Activated naive CD8-positive, alpha-beta T cell treated with anti-CD3 and anti-CD28 coated beads, Interleukin-2, amount 10 ng/mL, durations not matched to agents 7 days and 5 days (primary cell): ENCODE measurements at places on chromosomes 11 and 22.

- no peak for DNase-seq
These were observed 15.4 kb downstream of the CARS1 start for GRCh38 chr11:3041699-3042441.

DNA sequence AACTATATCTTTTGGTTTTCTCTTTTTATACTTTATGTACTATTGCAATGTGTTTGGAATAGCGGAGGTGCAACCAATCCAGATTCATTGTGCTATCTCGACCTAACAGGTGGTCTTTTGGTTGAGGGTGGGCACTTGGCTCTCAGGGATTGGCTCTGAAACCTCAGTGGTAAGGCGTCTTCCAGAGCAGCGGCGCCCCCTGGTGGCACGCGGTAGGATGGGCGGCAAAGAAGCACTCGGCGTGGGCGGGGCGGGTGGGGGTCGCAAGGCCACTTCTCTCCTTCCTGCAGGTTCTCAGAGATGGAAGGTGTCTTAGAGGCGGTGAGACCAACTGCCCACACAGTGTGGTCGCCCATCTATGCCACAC, 19.2 kb upstream of the PLET1 start:
- peak; percentile 86 for DNase-seq

DNA sequence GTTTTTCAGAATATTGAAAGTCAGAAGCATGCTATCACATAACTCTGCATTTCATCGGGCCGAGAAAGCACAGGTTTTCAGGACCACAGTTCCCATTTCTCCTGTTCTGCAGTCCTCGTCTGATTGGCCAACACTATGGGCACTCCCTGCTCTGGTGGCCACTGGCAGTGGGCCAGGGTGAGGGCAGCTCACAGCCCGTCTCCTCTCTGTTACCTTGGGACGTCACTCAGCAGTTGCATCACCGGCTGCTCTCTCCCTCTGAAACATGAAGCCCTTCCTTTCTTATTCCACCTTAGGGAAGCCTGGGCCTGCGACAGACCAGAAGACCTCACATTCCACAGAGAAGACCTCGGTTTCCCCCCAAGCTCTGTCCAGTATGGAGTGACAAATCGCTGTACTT, 11.4 kb upstream of the MICAL3 start:
- no peak for DNase-seq

DNA sequence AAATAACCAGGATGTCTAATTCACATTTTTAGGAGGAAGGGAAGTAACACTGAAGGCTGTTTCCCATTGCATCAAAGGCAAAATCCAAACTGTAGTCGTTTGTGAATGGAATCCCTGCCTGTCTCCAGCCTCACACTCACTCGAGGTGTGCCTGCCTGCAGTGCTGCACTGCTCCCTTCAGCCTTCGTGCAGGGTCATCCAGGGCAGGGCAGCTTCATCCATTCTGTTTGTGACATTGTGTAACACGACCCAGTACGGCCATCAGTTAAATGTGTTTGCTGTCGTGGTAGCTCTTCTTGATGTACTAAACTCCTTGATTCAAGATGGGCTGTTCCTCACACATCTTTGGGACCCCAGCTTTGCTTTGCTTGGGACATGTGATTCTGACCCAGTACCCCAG, 34.3 kb downstream of the LDLRAD3 start:
- DNase-seq = no peak

DNA sequence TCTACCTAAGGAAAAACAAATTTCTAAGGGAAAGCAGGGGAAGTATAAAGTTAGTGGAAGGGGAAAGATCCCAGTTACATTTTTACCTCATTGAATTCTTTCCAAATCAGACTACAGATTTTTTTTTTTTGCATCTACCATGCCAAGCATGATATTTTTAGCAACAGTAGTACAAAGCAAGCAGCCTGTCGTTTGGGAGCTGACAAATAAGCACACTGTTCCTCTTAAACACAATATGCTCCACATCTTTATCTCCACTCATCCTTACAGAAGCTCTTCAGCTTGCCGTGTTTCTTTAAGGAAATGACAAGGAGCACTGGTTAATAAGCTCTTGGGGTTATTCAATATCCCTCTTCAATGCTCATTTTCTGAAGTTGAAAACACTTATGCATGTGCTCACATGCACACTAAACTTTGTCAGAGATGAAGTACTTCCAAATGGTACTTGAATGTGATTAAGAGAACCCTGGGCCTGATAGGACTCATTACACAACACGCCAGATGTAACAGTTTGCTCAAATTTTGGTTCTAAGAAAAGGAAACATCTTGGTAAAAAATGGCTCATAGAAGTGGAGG, 53.8 kb downstream of the PAX6 start:
- DNase-seq = no peak

GRCh38 chr11:111259896-111260295, 14.4 kb downstream of the POU2AF2 start:
- no peak for DNase-seq

DNA sequence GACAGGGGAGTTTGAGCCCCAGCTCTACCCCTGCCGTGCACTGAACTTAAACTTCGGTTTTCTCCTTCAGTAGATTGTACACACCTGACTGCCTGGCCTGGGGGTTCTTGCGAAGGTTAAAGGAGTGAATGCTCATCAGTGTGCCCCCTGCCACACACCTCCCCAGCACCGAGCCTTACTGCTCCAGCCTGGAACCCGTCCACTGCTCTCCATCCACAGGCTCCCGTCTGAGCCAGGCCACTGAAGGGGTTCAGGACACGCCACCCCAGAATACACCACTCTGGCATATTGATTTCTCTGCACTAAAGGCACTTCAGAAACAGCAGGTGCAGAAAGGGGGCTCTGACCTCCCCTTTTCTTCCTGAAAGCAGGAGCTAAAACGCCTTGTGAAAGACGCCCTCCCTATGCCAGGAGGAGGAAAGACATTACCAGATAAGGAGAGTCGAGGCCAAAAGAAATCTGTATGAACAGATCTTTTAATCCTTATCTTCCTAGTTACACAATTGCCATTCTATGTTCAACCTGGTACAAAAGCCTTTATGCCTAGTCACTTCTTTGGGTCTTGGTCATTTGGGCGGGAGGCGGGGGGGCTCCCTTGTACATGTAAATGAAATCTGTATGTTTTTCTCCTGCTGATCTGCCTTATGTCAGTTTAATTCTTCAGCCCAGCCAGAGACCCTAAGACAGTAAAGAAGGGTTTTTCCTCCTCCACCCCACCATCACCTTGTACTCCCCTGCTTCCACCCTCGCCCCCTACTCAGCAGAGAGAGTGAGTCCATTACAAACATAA, 1.9 kb upstream of the SSTR3 start:
- DNase-seq = no peak

GRCh38 chr11:44893846-44894617, 56.7 kb downstream of the TP53I11 start:
- DNase-seq = peak; percentile 75

DNA sequence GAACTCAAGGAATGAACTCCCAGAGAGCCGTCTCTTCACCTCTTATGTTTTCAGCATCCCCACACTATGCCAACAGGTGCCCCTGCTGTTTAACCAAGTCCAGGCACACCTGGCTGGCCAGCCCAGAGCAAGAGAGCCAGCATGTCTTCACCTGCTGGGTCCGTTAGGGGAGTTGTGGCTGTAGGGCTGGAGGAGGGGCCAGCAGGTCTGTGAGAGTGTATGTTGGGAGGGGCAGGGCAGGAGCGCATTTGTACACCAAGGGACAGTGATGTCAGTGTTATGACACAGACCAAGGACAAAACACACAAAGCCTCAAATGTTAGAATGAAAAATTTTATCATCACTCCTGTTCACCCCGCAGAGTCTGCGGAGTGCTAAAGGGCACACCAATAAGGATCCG, 5.8 kb downstream of the PATZ1 start:
- DNase-seq = no peak

DNA sequence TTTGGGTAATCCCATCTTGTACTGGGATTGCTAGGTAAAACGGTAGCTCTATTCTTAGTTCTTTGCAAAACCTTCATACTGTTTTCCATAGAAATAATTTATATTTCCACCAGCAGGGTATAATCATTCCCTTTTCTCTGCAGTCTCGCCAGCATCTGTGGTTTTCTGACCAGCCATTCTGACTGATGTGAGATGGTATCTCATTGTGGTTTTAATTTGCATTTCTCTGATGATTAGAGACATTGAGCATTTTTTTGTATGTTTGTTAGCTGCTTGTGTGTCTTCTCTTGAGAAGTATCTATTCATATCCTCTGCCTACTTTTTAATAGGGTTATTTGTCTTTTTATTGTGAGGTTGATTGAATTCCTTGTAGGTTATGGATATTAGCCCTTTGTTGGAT, 220.9 kb downstream of the PGR start:
- no peak for DNase-seq

DNA sequence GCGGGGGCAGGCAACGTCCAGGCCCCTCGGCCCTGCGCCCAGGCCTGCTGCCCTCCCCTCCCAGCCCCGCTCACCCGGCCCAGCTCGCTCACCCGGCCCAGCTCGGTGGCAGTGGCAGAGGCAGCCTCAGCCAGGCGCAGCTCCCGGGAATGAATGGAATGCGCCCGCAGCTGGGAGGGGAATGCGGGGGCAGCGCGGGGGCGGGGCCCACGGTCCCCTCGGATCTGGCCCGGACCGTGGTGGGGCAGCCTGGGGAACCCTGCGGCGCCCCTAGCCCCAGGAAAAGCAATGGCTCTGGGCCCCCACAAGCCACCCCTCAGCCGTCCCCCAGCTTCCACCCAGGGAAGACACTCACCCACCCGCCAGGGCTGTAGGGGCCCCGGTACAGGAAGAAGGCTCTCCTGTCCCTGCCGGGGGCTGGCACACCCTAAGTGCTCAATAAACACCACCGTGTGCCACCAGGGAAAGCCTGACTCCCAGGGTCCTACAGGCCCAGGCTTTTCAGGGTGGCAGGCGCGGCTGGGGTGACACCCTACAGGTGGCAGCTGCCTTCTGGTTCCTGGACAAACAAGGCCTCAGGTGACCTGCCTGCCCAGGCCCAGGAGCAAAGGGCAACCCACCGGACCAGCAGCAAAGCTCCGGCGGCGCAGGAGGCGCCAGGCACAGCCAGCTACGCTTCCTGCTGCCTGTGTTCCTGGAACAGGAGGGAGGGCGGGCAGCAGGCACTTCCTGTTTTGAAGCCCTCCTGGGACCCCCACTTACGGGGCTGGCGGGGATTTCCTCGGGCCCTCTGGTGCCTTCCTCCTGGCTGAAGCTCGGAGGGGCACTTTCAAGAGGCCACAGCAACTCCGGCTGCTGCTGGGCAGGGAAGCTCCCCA, 13.8 kb downstream of the PLXNB2 start:
- peak; percentile 64 for DNase-seq

DNA sequence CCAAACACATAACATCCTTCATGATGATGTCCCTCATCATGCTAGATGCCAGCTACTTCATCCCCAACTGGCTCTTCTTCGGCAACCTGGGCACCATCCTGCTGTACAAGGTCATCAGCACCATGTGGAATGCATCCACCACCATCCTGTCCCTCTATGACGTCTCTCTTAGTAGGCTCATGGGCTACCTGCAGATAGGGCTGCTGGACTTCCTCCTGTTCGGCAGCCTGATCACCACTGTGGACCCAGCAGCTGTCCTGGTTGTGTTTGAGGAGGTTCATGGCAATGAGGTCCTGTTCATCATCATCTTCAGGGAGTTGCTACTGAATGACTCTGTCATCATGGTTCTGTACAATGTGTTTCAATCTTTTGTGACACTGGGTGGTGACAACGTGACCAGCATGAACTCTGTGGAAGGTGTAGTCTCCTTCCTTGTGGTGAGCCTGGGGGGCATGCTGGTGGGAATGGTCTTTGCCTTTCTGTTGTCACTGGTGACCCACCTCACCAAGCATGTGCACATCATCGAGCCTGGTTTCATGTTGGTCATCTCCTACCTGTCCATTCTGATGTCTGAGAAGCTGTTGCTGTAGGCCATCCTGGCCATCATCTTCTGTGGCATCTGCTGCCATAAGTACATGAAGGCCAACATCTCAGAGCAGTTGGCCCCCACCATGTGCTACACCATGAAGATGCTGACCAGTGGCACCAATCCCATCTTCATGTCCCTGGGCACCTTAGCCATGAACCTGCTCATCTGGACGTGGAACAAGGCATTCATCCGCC, 120.7 kb upstream of the SERPIND1 start:
- no peak for DNase-seq

- DNase-seq = no peak
These were observed 7.2 kb upstream of the BID start for GRCh38 chr22:17781319-17782031.

DNA sequence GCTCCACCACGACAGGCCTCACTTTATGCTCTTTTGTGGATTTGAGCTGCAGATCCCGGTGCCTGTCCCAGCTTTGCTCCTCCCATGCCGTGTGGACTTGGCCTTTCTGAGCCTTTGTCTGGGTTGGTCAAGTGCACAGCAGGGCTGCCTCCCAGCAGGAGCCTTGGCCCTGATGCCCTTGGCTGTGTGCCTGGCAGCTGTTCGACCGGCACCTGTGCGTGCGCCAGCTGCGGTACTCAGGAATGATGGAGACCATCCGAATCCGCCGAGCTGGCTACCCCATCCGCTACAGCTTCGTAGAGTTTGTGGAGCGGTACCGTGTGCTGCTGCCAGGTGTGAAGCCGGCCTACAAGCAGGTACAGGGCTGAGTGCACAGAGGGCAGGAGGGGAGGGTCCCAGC, 46.5 kb downstream of the MYO7A start:
- DNase-seq = no peak

GRCh38 chr11:83191491-83191890, 2.0 kb upstream of the ANKRD42 start:
- DNase-seq = no peak

DNA sequence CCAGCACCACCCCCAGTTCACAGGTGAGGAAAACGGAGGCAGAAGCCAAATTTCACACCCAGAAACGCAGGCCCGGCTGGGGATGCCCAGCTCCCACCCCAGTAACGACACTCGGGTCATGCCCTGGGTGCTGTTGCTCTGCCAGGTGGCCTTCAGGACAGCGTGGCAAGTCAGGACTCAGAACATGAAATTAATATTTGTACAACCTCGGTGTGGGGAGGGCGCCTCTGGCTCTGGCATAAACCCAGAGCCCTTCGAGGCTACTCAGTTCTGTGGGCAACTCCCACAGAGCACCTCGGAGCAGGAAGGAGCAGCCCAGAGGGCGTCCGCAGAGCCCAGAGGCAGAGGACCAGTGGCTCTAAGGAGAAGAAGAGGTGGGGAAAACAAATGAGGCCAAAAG, 71.6 kb downstream of the CELSR1 start:
- DNase-seq = no peak

- DNase-seq = no peak
These were observed 25.4 kb downstream of the KCNJ4 start for GRCh38 chr22:38429499-38430068.

DNA sequence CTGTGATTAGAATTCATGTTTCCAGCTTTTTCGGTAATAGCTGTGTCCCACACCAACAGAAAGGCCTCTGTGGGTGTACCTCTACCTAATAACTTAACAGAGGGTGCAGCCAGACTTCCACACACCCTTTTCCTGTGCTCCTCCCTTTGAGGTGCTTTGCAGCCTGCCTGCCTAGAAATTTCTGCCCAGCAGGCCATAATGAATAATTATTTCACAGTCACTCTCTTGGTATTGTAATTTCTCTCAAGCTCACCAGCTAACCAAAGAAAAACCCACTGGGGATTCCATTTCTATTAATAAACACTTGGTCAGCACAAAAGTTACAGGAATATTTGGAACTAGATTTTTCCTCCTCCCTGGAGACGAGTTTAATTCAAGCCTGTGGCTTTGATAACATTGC, 13.3 kb downstream of the WT1 start:
- no peak for DNase-seq
